ENCODE measurements at places on chromosomes 1 and 21. TPM values are rescaled to one million over a fixed set of nuclear protein-coding genes. Genes with fewer than 3 reads are reported as not detected.

BMP8A gene
- not detected for total RNA-seq

IRF6 gene
- 0.07 TPM for total RNA-seq

FNDC5 gene
- total RNA-seq, result not detected

BTG3 gene
- total RNA-seq, result 44.1 TPM

SPRR4 gene
- not detected for total RNA-seq

IFI44 gene
- total RNA-seq, result 60.1 TPM

ZNF678 gene
- 7.4 TPM for total RNA-seq

NTRK1 gene
- total RNA-seq, result 6.7 TPM

ARMH1 gene
- 134 TPM for total RNA-seq

COL16A1 gene
- 0.12 TPM for total RNA-seq

AZIN2 gene
- 2.9 TPM for total RNA-seq

SYPL2 gene
- total RNA-seq, result not detected

APOBEC4 gene
- total RNA-seq, result not detected

LCE3E gene
- total RNA-seq, result not detected

PLEKHN1 gene
- 5.8 TPM for total RNA-seq

HMCN1 gene
- not detected for total RNA-seq

BLACAT1 gene
- total RNA-seq, result 0.90 TPM

MYOG gene
- total RNA-seq, result not detected

DNAJC6 gene
- total RNA-seq, result 3.2 TPM

SLC25A34 gene
- total RNA-seq, result 0.92 TPM

TMEM200B gene
- 2.1 TPM for total RNA-seq

NEGR1 gene
- total RNA-seq, result not detected

RPE65 gene
- total RNA-seq, result not detected

LCE3D gene
- not detected for total RNA-seq

CFHR5 gene
- total RNA-seq, result not detected

SWT1 gene
- 3.0 TPM for total RNA-seq

IL20 gene
- not detected for total RNA-seq

OR2T11 gene
- not detected for total RNA-seq

NBPF6 gene
- 0.12 TPM for total RNA-seq

STUM gene
- not detected for total RNA-seq

PRAMEF10 gene
- not detected for total RNA-seq

TMEM269 gene
- 0.33 TPM for total RNA-seq

FCGR3A gene
- total RNA-seq, result not detected

AADACL3 gene
- not detected for total RNA-seq

OR2L3 gene
- total RNA-seq, result not detected

ETNK2 gene
- total RNA-seq, result 1.6 TPM

SLC22A15 gene
- 0.69 TPM for total RNA-seq
